ENCODE measurements at places on chromosomes 16 and 17. TPM values are rescaled to one million over a fixed set of nuclear protein-coding genes. Genes with fewer than 3 reads are reported as not detected.
A peak's percentile ranks its signal among the peaks of the same experiment; 100 is the strongest.

The CX3CL1 gene
- total RNA-seq: 20.5 TPM

DNA sequence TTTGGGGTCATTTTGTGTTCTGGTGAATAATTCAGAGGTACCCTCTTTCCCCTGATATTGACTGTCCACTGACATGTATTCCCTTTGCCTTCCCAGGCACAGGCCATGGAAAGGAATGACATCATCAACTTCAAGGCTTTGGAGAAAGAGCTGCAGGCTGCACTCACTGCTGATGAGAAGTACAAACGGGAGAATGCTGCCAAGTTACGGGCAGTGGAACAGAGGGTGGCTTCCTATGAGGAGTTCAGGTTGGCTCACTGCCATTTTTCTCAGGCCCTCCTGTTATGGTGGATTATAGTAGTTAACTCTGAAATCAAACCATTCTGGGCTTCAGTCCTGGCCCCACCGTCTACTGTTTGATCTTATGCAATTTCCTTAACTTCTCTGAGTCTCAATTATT lies 1.6 kb upstream of the EFTUD2 start:
- H3K36me3 ChIP-seq: no peaks in the 10 kb centered on the region
- H3K27ac ChIP-seq: no peak overlapping the region
- no peak overlapping the region for H3K4me3 ChIP-seq
- H3K27me3 ChIP-seq: no peaks in the 10 kb centered on the region

The GAS2L2 gene
- not detected for total RNA-seq

The NFAT5 gene
- total RNA-seq: 12.7 TPM

DNA sequence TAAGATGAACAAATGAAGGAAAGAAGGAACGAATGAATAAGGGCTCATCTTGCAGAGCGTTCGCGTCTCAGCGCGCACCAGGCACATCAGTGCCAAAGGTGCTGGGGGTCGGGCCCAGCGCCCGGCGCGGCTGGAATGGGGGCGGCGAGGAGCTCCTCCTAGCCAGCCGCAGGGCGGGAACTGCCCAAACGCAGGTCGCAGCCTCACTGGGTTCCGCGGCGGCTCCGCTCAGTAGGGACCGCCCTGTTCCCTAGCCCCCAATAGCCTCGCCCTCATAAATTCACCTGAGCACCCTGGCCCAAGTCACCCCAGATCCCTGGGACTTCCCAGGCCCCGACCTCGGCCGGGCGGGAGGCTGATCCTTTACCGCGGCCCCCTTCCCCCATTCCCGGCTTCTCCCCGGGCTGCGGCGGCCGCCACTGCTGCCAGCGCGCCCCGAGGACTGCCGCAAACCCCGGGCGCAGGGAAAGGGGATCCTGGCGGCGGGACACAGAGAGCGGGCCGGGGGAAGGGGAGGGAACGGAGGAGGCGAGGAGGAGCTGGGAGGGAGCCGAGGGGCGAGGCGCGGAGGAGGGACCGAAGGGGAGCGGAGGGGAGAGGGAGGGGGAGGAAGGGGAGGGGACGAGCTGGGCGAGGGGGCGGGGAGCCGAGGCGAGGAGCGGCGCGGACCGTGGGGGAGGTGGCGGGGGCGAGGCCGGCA lies 377 bp upstream of the CRHR1 start:
- no peaks in the 10 kb centered on the region for H3K4me1 ChIP-seq
- DNase-seq: no peak
- no peaks in the 10 kb centered on the region for H3K36me3 ChIP-seq
- H3K4me3 ChIP-seq: peak overlapping the region; percentile 9
- no peaks in the 10 kb centered on the region for H3K27me3 ChIP-seq

The FN3KRP gene
- 14.0 TPM for total RNA-seq

DNA sequence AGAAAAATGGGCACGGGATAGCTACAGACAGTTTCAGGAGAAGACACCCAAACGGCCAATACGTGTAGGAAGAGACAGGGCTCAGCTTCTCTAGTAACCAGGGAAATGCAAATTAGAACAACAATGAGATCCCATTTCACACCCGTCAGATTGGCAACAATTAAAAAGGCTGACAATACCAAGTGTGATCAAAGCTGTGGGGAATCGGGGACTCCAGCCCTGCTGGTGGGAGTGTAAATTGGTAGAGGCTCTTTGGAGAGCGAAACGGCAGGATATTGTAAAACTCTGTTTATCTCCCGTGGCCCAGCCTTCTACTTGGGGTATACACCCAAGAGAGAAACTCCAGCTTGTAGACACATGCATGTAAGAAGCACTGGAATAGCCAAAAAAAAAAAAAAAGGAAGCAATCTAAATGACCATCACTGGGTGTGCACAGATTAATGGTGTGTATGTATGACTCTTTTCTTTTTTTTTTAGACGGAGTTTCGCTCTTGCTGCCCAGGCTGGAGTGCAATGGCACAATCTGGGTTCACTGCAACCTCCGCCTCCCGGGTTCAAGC lies 27.5 kb downstream of the MYBBP1A start:
- H3K4me1 ChIP-seq: no peaks in the 10 kb centered on the region
- no peak overlapping the region for H3K4me3 ChIP-seq
- no peaks in the 10 kb centered on the region for H3K36me3 ChIP-seq
- H3K27me3 ChIP-seq: no peaks in the 10 kb centered on the region
- no peak for DNase-seq

The ENO3 gene
- 56.6 TPM for total RNA-seq

GRCh38 chr17:82370471-82371332 lies 863 bp upstream of the UTS2R start:
- H3K27me3 ChIP-seq: peaks cover 6% of the 10 kb centered on the region
- peak overlapping the region; percentile 24 for H3K4me3 ChIP-seq
- DNase-seq: no peak
- no peak overlapping the region for H3K27ac ChIP-seq
- no peaks in the 10 kb centered on the region for H3K4me1 ChIP-seq

The SNAI3 gene
- 0.21 TPM for total RNA-seq

- peak; percentile 30 for DNase-seq
- no peaks in the 10 kb centered on the region for H3K27me3 ChIP-seq
- no peaks in the 10 kb centered on the region for H3K4me1 ChIP-seq
- no peaks in the 10 kb centered on the region for H3K36me3 ChIP-seq
These were observed 9.4 kb upstream of the CPSF4L start for GRCh38 chr17:73271072-73271471.

GRCh38 chr16:12060751-12061150 lies 84.2 kb downstream of the SNX29 start:
- no peak overlapping the region for H3K27ac ChIP-seq
- no peaks in the 10 kb centered on the region for H3K36me3 ChIP-seq
- H3K4me3 ChIP-seq: no peak overlapping the region
- H3K4me1 ChIP-seq: no peaks in the 10 kb centered on the region

GRCh38 chr16:52547004-52547833 lies at the start of gene TOX3:
TOX3 (minus strand) TSS chr16:52547143; CDS start chr16:52546723, 420 bp downstream.
- no peaks in the 10 kb centered on the region for H3K36me3 ChIP-seq
- no peaks in the 10 kb centered on the region for H3K27me3 ChIP-seq
- peak within 1 kb of the TSS; percentile 67 for H3K4me3 ChIP-seq
